Stimulated activated CD8-positive, alpha-beta memory T cell treated with anti-CD3 and anti-CD28 coated beads, Interleukin-15, amount 100 ng/mL, for 48 hours (primary cell): ENCODE measurements at places on chromosomes 2 and 18.

GRCh38 chr2:172574965-172575364, 19.1 kb downstream of the PDK1 start:
- DNase-seq = no peak

- no peak for DNase-seq
These were observed 3.6 kb upstream of the LCT start for GRCh38 chr2:135840601-135841000.

DNA sequence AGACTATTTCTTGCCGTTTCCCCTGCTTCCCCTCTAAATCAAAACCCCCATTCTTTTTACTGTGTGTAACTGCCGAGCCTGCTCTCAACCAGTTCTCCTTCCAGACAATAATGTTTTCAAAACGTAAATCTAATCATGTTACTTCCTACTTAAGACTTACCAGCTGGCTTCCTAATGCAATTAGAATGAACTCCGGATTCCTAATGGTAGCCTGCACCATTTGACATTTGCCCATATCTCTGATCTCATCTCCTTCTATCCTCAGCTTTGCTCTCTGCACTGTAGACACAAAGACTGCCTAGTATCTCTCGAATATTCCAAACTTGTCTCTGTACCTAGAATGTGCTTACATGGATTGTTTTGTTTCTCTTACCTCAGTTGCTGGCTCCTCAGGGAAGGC, 12.9 kb downstream of the TTL start:
- no peak for DNase-seq

DNA sequence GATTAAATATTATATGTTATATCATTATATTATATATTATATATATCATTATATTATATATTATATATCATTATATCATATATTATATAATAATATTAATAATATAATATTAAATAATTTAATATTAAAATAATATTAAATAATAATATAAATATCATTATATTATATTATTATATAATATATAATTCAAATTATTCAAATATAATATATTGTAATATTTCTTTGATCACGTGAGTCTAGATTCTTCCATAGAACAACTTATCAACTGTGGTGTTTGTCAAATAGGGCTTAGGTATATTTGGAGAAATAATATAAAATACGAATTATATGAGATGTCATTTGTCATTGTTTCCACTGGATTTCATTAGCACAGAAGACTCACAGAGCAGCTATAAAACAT, 77.3 kb downstream of the SPHKAP start:
- no peak for DNase-seq

DNA sequence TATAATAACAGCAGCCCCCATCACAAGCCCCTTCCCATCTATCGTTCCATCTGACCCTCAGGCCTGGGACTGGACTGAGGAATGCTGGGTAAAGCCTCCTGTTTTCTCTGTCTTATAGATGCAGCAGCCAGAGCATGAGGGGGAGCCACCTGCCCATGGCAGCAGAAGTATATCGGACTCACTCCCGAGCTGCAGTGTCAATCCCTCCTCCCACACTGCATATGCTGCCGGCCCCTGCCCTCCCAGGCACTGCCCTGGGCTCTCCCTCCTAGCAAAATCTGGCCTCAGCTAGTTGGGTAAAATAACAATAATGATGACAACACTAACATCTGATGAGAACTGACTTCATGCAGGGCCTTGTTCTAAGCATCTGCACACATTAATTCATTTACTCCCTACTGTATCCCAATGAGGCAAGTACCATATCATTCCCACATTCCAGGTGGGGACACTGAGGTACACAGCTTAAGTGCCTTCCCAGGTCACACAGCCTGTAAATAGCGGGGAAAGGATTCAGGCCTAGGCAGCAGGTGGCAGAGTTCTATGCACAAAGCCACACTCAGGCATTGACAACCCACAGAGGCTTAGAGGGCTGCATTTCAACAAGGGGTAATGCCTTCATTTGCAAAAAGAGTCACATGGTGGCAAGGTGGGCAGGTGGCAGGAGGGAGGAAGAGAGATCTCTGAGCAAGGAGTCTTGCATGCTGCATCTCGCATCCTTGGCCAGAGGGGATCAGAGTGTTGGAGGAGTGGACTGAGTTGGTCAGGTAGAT, 190.0 kb downstream of the ZBTB7C start:
- no peak for DNase-seq

DNA sequence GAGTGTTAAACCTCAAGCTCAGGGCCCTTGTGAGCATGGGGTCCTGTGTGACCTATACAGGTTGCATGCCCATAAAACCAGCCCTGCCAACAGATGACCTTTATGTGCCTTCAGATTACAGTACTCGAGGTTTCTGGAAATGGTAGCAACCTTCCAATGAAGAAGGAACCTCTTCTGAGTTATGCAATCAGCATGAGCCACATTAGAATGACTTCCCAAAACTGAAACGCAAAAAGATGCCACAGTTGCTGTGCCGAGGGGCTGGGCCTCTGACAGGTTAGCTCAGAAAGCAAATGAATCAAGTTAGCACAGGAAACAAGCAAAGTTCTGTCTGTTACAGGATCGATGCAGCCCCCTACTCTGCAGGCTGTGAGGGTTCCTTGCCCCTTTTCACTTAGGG, 37.7 kb downstream of the TGFA start:
- no peak for DNase-seq

- no peak for DNase-seq
These were observed 150.6 kb downstream of the EXOC6B start for GRCh38 chr2:72674982-72675915.

GRCh38 chr2:73685764-73686438, 43.7 kb upstream of the NAT8 start:
- DNase-seq = no peak

DNA sequence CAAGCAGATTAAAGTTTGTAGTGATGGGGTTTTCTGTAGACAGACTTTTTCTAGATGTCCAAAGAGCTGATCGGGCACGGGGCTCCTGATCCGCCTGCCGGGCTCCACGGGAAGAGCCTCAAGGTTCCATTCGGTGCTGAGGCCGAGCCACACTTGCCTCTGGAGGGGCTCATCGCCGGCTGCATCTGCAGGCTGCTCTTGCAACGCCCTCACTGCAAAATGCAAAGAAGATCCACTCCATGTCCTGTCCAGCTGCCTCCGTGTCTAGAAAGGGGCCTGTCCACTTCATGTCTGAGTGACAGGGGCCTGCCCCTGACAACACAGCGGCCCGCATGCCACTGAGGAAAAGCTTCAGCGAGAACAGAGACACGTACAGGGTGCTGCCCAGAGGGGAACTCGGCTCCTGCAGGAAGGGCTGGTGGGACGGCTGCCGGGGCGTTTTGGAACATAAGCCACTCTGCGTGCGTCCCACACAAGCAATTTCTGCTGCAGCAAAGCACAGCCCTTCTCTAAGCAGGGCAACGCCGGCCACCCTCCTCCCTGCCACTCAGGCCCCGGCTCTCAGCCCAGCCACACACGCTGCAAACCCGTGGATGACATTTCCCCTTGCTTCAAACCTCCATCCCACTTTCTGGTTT, 53.6 kb upstream of the CTDP1 start:
- no peak for DNase-seq

GRCh38 chr2:168434146-168434545, 21.9 kb upstream of the CERS6 start:
- no peak for DNase-seq

DNA sequence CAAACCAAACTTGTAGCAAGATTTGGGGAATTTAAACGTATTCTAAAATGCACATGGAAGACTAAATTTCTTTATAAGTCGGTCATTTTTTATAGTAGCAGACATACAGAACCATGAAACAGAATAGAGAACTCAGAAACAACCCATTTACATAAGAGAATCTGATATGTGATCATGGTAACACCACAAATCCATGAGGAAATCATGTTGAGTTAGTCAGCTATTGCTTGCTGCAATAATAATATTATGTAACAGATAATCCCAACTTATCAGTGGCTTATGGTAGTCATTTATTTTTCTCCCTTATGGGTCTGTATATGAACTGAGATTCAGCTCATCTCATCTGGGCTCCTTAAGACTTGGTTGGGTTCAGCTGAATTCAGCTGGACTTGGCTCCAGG, 103.4 kb upstream of the SERTAD2 start:
- DNase-seq = no peak

DNA sequence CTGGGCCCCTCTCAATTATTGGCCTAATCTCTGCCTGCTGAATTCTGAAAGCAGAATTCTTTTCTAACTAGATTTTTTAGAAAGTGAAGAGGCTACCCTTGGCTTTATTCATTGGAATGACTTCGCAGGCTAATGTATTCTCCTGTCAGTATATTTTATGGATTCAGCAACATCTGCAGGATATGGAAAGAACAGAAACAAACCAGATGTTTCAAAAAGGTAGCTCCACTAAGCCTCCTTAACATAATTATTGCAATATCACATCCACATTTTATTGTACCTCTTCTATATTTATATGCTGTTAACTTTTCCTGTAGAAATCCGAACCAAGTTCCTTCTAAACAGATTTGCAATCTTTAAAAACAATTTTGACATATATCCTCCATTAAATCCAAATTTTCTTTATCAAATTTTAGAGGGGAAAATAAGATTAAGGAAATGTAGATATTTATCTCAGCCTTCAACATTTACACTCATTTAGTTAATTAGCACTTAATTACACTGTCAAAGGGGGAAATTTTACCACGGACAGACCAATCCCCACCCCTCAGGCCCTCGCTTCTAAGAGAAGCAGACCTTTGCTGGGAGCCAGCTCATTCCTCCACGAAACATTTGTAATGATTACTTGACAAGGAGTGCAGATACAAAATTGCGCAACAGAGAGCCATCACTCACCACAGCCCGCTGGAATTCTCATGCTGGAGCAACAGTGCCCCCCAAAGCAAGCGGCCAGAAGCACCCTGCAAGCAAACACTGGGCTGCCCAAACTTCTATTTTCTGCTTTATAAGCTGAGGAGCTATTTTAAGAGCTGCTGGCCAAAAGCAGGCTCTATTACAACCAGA, 253.4 kb downstream of the ETAA1 start:
- no peak for DNase-seq

DNA sequence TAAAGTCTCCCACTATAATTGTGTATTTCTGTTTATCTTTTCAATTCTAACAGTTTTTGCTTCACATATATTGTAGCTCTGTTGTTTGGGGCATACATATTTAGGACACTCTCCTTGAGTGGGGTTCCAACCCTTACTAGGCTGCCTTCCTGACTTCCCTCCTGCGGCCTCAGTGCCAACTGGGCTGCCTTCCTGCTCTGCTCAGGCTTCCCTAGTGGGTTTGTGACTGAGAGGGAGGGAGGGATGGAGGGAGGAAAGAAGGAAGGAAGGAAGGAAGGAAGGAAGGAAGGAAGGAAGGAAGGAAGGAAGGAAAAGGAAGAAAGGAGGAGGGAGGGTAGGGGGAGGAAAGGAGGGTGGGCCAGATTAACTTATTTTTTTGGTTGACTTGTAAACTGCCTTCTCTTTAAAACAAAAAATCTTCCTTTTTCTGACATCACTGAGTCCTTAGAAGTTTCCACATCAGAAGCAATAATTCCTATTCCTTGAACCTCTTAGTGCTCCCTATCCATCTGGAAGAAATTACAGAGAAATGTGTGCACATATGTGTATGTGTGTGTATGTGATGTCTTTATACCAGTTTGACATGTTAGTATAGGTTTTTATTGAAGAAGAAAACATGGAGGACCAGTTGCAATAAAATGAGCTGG, 145.4 kb upstream of the PGAP1 start:
- no peak for DNase-seq

GRCh38 chr2:174023591-174024523, 58.7 kb upstream of the SP3 start:
- DNase-seq = peak; percentile 27

GRCh38 chr2:240302041-240302440, 133.4 kb upstream of the GPC1 start:
- DNase-seq = no peak

DNA sequence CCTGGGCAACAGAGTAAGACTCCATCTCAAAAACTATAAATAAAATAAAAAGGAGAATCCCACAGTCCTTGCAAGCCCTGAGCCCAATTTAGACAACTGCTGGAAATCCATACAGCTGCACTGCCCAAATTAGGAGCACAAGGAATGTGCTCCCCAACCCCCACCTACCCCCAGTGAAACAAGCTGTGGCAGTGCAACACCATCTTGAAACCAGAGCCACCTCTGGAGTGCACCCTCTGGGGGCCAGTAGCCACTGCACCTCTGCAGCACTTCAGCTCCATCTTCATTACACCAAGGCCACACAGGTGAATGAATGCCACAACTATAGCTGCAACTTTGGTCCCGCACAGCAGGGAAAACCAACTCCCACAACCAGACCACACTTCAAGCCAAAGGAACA, 37.3 kb downstream of the USP34 start:
- DNase-seq = no peak

GRCh38 chr2:23904692-23905091, 22.2 kb downstream of the ATAD2B start:
- DNase-seq = no peak

GRCh38 chr2:200765139-200765951, 46.4 kb upstream of the BZW1 start:
- DNase-seq = peak; percentile 69

DNA sequence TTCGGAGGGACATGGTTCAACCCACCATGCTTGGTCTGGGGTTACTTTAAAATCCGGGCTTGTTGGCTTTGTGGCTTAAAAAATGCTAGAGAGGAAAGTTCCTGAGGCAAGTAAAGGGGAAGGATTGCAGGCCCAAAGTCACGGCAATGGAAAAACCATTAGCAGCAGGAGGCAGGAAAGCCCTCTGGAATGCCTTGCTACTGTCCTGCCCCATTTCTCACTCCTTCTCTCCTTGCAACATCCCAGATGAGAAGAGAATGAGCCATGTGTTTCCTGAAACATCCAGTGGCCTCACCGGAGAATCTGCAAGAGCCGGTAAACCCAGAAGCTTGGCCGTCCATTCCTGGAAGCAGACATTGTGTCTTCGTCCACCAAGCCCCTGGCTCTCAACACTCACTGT, 97.4 kb upstream of the LCLAT1 start:
- no peak for DNase-seq

DNA sequence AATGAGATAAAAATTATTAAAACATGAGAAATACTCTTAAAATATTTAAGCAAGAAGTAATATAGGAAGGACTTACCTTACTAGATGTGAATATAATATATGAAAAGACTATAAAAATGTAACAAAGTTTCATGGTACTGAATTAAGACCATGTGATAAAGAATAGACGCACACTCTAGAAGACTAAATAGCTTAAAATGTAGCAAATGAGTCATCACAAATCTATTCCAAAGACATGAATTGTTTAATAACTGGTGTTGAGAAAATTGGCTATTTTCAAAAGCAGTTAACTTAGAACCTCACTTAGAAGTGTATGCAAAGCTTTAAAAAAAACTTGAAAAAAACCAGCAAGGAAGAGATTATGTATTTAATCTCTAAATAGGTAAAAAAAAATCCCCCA, 64.1 kb downstream of the POLE4 start:
- no peak for DNase-seq

GRCh38 chr2:225366731-225367130, 32.8 kb upstream of the NYAP2 start:
- no peak for DNase-seq

- no peak for DNase-seq
These were observed 71.1 kb downstream of the DYSF start for GRCh38 chr2:71524476-71524875.

GRCh38 chr18:44586782-44587524, 93.7 kb upstream of the SETBP1 start:
- DNase-seq = no peak
